Left renal pelvis (tissue), 4 donors: ENCODE measurements at places on chromosomes 1 and 21. TPM values are rescaled to one million over a fixed set of nuclear protein-coding genes. Genes with fewer than 3 reads are reported as not detected.

GPR37L1 gene
- 0.07 TPM for polyA plus RNA-seq

WDR26 gene
- polyA plus RNA-seq, result 86.2 TPM

DNA sequence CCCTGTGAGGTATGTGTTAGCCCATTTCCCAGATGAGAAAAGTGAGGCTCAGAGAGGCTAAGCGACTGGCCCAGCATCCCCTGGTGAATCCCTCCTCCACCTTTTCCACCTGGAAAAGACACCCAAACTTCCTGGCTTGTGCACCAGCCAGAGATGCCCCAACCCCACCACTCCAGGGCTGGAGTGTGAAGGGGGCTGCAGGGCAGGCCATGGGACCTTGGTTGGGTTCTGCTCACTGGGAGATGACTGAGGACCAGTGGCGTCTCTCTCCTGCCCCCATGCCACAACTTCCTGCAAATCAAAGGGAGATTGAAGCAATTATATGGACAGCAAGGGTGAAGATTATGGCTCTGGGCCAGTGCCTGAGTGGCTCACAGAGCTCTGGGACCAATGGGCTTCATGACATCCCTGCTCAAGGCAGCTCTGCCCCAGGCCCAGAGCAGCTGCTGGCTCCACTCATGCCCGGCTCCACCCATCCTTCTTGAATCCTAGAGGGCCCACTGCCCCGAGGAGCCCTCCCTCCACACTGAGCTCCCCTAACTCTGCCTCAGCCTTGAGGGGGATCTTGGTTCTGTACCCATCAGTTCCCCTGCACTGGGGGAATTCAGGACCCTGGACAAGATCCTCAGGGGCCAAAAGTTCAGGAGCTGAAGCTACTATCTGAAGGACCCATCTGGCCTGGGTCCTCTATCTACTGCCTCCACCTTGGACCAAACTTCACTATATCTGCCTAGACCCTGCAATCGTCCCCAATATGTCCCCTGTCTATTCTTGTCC is 416.9 kb downstream of the PTPRU start:
- DNase-seq, result no peak

GRCh38 chr1:54309631-54310366 is 96.4 kb downstream of the SSBP3 start:
- no peak for DNase-seq

RGSL1 gene
- polyA plus RNA-seq, result not detected

DNA sequence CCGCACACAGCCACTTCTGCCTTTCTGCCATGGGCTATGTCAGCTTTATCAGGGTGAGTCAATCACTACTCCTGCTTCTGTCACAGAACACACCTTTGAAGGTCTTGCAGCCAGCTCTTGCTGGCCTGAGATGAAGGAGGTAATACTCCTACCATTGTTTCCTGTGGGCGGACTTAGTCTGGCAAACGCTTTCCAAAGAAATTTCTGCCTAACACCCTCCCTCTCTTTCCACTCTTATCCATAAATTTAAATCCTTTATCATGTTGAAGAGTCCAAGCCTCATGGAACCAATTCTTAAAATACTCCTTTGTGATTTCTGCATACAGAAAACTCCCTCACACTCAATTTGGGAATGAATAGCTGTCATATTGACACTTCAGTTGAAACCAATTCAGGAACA is 633.1 kb upstream of the CHRM3 start:
- no peak for DNase-seq

- no peak for DNase-seq
Measured at GRCh38 chr1:184010788-184011187, 26.7 kb downstream of the COLGALT2 start.

DNA sequence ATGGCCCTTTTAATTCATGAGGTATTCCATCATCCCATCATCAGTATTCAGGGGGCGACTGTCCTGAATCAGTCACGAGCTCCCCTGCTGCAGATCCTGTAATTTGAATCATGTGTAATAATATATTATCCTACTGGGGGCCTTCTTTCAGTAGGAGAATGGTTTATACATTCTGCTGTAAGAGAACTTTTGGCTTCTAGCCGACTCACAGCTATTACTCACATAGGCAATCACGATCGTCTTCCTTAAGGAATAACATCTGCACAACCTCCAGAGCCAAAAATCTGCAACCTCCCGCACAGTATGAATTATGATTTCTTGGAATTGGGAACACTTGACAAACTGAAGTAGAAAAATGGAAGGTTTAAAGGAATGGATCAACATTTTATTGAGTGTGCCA is 343.0 kb downstream of the USP25 start:
- no peak for DNase-seq

GRCh38 chr1:231970684-231971083 is 344.1 kb downstream of the DISC1 start:
- no peak for DNase-seq

GRCh38 chr1:194331758-194332157 is 1145.3 kb upstream of the B3GALT2 start:
- no peak for DNase-seq

DNA sequence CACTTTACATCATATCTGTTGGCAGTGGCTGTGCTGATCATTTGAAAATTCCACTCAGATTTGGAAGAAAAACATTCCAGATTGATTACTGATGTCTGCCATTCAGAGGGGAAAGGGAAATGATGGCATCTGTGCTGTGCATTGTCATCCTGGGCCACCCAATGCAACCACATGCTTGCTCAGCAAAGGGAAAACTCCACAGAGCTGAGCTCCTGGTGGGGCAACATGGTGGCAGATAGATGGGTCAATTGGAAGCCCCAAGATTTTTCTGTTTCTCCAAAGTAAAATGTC is 11.8 kb downstream of the OXCT2 start:
- DNase-seq, result no peak

ATP6V0B gene
- 128 TPM for polyA plus RNA-seq

GRCh38 chr21:23861911-23862504 is 1745.3 kb downstream of the MRPL39 start:
- DNase-seq, result no peak

GRCh38 chr1:80392529-80392928 is 1386.0 kb upstream of the ADGRL4 start:
- no peak for DNase-seq

GRCh38 chr1:11492235-11492634 is 13.3 kb downstream of the DISP3 start:
- DNase-seq, result no peak

VANGL2 gene
- polyA plus RNA-seq, result 25.6 TPM

GRCh38 chr1:1079408-1080121 is 5.5 kb upstream of the RNF223 start:
- DNase-seq, result no peak

GRCh38 chr21:18518054-18518481 is 114.5 kb upstream of the TMPRSS15 start:
- DNase-seq, result no peak

- no peak for DNase-seq
Measured at GRCh38 chr1:2582391-2582790, 4.2 kb upstream of the PRXL2B start.

DNA sequence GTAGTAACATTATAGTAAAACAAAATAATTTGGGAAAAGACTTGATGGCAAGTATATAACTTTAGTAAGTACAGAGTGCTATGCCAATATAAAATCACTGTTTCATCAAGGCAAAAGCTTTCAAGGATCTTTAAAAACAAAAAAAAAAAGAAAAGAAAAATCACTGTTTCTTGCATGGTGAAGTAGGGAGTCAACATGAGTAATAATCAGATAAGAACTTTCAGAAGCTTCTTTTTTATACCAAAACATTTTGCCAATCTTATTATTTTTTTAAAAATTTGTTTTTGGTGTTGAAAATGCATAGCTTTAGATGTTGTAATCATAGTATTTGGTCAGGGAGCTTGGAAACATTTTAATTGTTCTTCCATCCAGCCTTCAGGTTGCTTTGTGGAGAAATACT is 37.2 kb downstream of the CAMSAP2 start:
- DNase-seq, result no peak

- no peak for DNase-seq
Measured at GRCh38 chr21:20645344-20645743, 352.9 kb upstream of the NCAM2 start.

DNA sequence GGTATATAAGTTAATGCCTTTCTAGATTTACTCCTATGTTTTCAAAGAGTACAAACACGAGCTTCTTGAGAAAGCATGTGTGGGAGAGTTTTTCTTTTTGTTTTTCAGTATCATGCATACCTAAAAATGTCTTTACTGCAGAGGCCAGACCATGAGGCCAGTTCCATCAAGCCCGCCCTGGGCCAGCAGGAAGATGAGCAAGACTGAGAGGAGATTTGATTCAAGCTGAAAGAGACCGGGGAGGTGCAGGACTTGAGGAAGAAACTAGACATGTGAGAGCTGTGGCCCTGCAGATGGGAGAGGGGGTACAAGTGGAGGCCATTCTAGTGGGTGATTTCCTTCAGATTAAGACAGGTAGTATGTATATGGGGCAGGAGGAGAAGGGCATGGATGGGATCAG is 33.4 kb upstream of the NTPCR start:
- no peak for DNase-seq

TFF2 gene
- polyA plus RNA-seq, result not detected

DNA sequence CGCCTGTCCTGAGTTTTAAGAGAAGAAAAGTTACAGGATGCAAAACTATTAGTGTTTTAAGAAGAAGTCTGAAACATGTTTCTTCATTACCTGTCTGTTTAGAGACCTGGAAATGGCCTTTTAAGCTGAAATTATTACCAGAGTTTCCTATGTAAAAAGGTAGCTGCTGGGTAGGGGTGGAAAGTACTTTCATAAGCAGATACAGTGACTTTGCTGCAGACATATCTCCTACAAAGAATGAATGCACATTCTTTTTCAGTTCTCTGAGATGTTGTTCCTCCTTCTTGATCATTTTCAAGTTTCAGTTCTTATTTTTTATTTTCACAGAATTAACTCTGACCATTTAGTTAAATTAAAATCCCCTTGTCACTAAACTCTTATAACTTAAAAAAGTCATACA is 1329.6 kb downstream of the KCNT2 start:
- DNase-seq, result no peak

PTPRC gene
- polyA plus RNA-seq, result 5.6 TPM

TNNI3K gene
- polyA plus RNA-seq, result 1.1 TPM

SNAP47 gene
- 43.6 TPM for polyA plus RNA-seq
